ENCODE measurements at places on chromosomes 3 and 15.

DNA sequence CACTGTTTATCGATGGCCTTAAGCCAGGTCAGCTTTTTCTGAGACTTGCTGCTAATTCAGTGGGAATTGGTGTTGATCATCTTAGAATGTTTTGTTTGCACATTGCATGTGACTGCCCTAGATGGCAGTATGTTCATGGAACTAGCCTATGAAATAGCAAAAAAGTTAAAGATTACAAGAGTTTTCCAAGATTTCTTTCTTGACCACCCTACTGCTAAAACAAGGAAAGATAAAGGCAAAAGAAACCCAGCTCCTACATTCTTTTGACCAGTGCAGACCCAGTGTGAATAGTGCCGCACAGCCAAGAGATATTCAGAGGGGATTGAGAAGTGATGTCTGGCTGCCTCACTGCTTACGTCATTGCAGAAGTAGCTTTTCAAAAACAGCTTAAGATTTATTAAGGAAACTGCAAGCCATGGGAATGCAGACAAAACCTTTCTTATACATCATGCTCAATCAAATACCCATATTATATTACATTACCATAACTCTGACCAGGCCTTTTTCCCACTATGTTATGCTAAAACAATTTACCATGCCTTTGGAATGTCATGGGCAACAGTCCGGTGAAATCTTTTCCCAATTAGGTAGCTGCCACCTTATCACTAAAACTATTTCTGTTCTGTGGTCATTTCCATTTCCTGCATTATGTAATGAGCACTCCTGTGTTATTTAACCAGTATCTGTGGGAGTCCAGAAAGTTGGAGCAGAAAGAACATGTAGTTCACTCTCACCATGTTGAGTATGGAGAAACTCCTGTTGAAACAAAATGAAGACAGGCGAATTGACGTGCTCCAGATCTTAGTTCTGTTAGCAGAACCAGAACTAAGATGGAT lies 6.0 kb downstream of the PHLDB2 start:
- peak; percentile 17 for DNase-seq

- peak; percentile 91 for DNase-seq
Observed at GRCh38 chr15:59501597-59501996, 63.6 kb downstream of the FAM81A start.

GRCh38 chr3:24480497-24480896 lies 14.2 kb downstream of the THRB start:
- DNase-seq = no peak

DNA sequence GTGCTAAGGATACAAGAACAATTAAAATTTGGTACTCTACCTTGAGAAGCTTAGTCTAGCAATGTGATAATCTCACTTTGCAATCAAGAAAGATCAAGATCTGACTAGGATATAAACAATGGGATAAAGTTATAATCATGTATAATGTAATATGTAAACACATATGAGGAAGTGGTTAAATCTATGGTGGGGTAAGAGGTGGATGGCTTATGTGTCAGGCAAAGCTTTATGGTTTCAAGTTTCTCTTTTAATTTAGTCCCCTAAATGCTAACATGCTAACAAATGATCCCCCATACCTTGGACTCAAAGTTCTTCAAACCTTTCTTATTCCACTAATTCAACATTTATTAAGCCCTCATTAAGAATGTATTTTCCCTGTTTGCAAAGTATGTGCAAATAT lies 2.5 kb downstream of the RSL24D1 start:
- DNase-seq = no peak

GRCh38 chr3:144586382-144586781 lies 614.8 kb downstream of the DIPK2A start:
- no peak for DNase-seq

GRCh38 chr15:83898361-83898760 lies 244.4 kb downstream of the ADAMTSL3 start:
- DNase-seq = no peak

GRCh38 chr3:108096532-108097321 lies 5.9 kb upstream of the CD47 start:
- DNase-seq = no peak

Data from RKO (cell line).